ENCODE measurements at places on chromosomes 2 and 18.

DNA sequence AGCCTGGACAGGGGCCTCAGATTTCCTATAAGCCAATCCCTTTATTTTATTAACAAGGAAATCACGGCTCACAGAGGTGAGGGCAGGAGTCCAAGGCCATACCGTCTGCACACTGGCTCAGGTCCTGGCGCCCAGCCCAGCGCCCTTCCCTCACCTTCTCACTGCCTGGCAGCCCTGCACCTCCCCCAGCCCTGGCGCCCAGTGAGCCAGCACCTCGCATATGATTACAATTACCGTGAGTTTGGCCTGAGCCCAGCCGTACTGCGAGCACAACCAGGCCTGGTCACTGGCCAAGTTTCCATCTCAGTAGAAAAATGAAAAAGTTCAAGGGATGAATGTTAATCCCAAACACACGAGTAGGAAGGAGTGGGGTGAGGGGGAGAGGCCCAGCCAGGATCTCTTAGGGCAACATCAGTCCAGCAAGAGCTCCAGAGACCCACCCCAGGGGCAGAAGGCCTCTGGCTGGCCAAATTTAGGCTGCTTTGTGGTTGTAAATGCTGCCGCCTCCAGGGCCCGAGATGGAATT, 68.4 kb downstream of the MCFD2 start:
- no peak for DNase-seq

GRCh38 chr2:784753-785152, 107.5 kb upstream of the TMEM18 start:
- DNase-seq = no peak

DNA sequence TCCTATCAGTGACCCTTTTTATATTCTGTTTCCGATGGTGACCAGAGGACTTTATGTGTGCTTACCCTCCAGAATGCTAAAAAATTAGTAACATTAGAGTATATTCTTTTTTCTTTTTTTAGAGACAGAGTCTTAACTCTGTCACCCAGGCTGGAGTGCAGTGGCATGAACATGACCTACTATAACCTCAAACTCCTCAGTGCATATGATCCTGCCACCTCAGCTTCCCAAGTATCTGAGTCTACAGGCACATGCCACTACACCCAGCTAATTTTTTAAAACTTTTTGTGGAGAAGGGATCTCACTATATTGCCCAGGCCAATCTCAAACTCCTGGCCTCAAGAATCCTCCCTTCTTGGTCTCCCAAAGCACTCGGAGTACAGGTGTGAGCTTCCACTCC, 74.6 kb downstream of the MALT1 start:
- no peak for DNase-seq

- no peak for DNase-seq
These were observed 124.3 kb downstream of the FIGN start for GRCh38 chr2:163611557-163611906.

- DNase-seq = no peak
These were observed 11.8 kb downstream of the ARHGAP15 start for GRCh38 chr2:143140864-143141661.

GRCh38 chr2:42721898-42722297, 42.0 kb downstream of the OXER1 start:
- DNase-seq = no peak

GRCh38 chr2:165637396-165637795, 156.7 kb downstream of the GALNT3 start:
- no peak for DNase-seq

DNA sequence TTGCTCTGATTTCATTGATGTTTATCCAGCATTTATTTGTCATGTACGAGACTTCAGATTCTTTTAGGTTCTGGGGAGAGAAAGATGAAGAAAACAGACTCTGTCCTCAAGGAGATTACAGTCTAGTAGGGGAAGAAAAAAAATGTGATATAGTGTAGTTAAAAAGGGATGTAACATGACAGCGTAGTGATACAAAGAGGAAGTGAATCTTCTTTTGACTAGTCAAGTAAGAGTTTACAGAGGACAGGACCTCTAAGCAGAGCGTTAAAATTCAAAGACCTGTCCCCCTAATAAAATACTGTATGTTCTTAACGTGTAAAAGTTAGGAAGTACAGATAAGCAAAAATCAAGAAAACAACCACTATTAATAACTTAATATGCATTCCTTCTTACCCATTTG, 47.7 kb downstream of the NCOA1 start:
- DNase-seq = no peak

DNA sequence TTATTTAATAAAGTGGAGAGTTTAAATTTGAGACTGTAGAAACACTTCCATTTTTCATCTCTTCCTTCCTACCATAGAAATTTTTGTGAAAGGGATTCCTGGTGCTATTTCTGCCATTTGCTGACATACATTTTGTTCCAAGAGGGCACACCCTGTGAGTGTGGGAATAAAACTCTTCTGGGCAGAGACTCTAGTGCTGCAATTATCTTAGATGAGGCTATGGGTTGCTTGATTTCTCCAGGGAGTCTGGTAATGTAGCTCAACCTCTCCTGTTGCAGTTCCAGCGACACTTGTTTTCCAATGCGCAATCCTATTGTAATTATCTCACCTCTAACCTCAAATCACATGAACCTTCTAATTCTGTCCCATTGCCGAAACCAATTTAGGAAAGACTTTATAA, 60.1 kb upstream of the ZSWIM2 start:
- no peak for DNase-seq

GRCh38 chr18:45361125-45361851, 254.0 kb upstream of the SLC14A2 start:
- DNase-seq = no peak
